ENCODE measurements at places on chromosomes 13 and 19.
A peak's percentile ranks its signal among the peaks of the same experiment; 100 is the strongest.

GRCh38 chr13:114161028-114161556, 18.0 kb upstream of the CFAP97D2 start:
- DNase-seq, result no peak

DNA sequence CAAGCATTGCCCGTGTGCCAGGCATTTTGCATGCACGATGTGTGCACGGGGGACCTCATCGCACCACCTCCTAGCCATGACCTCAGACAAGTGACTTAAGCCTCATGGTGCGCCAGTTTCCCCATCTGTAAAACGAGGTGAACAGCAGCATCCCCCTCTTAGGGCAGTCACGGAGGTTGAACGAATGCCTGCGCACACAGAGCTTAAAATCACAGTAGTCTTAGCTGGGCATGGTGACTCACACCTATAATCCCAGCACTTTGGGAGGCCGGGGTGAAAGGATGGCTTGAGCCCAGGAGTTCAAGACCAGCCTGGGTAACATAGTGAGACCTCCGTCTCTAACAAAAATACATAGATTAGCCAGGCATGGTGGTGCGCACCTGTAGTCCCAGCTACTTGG, 48.6 kb downstream of the PIN1 start:
- no peak for DNase-seq

GRCh38 chr19:48403606-48404005, 10.1 kb downstream of the GRIN2D start:
- peak; percentile 51 for DNase-seq

- no peak for DNase-seq
These were observed 741.2 kb upstream of the PCDH9 start for GRCh38 chr13:67971291-67971690.

DNA sequence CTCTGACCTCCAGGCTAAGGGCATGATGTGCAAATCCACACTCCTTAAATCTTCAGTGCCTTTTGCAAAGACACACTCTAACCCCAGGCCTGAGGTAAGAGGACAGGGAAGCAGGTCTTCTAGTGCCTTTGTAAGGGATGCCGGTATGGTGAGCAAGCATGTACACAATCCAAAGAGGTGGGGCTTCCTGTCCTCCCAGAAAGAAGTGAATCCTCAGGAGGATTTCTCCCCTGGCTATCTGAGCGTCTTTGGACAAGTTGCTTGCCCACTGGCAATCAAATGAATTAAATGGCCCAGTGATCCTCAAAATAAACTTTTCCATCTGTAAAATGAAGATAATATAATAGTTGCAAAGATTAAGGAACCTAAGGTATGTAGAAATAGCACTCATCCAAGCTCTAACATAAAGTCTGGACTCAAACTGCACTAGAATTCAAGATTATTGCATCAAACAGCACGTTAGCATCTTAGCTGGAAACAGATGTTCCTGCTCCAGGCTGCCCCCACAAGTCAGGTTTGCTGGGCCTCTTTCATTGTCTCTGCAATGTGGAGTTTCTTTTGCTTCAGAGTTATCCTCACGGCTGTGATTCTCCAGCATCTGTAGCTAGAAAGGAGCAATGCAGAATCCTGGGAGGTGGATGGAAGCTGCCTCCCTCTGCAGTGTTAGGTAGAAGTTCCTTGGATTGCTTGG, 249.6 kb downstream of the TSHZ3 start:
- no peak for DNase-seq

DNA sequence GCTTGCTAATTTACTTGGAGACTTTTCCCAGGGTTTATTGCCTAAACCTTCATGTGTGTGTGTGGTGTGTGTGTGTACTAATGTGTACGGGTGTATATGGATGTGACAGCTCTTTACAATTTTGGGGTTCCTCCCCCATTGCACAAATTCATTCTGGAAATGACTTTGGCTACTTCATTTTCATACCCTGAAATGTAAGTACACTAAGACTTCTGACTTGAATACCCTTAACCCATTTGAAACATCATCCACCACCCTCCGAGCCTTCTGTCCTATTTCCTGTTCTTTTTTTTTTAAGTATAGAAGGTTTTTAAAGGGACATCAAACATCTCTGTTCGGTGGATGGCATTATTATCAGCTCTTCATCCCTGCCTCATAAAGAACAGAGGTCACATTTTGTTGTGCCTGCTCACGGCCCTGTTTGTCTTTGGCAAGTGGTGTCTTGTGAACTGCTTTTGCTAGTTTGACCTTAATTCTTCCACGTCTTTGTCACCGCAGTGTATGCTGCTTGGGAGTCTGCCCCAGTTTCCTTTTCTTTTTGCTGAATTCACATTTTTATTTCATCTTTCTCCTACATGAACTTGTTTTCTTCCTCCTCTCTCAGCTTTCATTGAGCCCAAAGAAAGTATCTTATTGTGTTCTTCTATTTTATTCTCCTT, 228.3 kb downstream of the FOXO1 start:
- peak; percentile 19 for DNase-seq

- DNase-seq, result no peak
These were observed 1.2 kb downstream of the MTIF3 start for GRCh38 chr13:27449081-27449603.

DNA sequence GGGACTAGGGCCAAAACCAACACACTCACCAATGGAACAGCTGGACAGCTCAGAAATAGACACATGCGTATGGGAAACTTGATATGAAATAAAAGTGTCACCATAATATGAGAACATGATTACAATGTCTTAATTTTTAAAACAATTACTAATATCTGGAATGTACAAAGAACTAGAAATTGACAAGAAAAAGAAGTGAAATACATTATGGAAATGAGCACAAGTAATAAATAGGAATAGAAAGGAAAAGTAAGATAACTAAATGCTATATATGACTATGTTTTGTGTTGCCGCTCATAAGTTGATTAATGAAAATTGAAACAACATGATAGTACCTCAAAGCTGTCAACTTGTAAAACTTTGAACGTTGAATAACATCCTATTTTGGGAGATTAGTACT, 801.1 kb downstream of the SLITRK5 start:
- DNase-seq, result no peak

GRCh38 chr13:49340161-49340560, 92.4 kb downstream of the CDADC1 start:
- DNase-seq, result no peak

- no peak for DNase-seq
These were observed 2.4 kb downstream of the DHX34 start for GRCh38 chr19:47351548-47351947.

GRCh38 chr13:101218484-101218883, 197.8 kb downstream of the NALCN start:
- DNase-seq, result no peak

All from CD4-positive, alpha-beta T cell treated with Interleukin-6 for 4 hours (primary cell).